Cerebellum (tissue), 4 donors: ENCODE measurements at places on chromosomes 3 and 15. TPM values are rescaled to one million over a fixed set of nuclear protein-coding genes. Genes with fewer than 3 reads are reported as not detected.

The ANKRD34C gene
- 2.4 TPM for total RNA-seq

The TM4SF18 gene
- total RNA-seq, result 8.3 TPM

DNA sequence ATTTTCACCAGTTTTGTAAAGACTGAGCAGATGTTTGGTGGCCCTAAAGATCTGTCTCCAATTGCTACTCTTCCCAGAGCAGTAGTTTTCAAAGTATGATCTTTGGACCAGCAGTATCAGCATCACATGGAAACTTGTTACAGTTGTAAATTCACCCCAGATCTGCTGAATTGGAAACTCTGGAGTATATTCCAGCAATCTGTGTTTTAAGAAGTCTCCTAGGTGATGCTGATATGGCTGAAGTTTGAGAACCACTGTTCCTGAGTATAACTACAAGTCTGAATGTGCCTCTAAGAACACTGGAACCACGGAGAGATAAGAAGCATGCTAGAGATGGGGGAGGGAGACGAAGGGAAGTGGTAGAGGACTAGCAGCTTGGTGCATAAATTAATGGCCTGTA, 45.7 kb downstream of the NUDT16 start:
- DNase-seq, result no peak

- DNase-seq, result no peak
Measured at GRCh38 chr3:133089906-133090485, 51.8 kb downstream of the TMEM108 start.

- DNase-seq, result no peak
Measured at GRCh38 chr3:131224886-131225550, 156.6 kb upstream of the NUDT16 start.

- DNase-seq, result no peak
Measured at GRCh38 chr3:136535906-136536305, 216.3 kb downstream of the STAG1 start.
